Osteocyte (in vitro differentiated cells): ENCODE measurements at places on chromosomes 2 and 18. TPM values are rescaled to one million over a fixed set of nuclear protein-coding genes. Genes with fewer than 3 reads are reported as not detected.

DNA sequence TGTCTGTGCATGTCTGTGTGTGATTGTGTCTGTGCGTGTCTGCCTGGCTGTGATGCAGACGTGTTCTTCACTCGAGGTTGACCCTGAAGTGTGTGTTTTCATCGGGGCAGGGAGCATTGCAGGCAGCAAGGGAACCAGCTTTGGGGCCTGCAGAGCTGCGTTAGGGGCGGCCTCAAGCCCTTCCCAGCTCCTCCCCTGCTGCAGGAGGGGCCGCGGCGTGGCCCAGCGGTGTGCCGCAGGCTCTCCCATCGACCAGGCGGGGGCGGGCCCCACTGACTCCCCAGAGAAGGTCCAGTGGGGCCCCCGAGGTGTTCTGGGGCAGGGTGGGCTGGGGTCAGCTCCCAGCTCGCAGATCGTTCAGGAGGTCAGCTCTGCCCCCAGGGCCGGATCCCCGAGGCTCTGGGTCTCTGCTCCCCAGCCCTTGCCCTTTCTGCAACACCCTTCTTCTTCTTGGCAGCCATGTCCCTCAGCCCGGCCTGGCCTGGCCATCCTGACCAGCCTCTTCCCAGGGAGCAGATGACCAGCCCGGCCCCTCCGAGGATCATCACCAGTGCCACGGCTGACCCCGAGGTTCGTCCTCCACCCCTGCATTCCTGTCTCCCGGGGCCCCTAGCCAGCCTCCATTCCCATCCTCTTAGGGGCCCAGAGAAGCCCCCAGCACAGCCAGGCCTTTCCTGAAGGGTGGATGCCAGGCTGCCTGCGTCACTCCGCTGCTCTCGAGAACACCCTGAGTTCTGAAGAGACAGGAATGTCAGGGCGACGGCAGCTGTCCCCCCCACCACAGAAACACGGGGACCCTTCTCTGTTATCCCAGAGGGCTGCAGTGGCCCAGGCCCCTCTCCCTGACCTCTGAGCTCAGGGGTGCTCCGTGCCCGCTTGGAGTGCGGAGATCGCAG lies 11.1 kb upstream of the KLHL30 start:
- H3K36me3 ChIP-seq = no peaks in the 10 kb centered on the region
- no peak for DNase-seq
- no peaks in the 10 kb centered on the region for H3K4me1 ChIP-seq

GRCh38 chr18:27075828-27076227 lies 109.3 kb downstream of the CHST9 start:
- no peaks in the 10 kb centered on the region for H3K36me3 ChIP-seq
- no peak overlapping the region for H3K4me3 ChIP-seq
- H3K27me3 ChIP-seq = peaks cover 10% of the 10 kb centered on the region
- no peak for DNase-seq
- no peaks in the 10 kb centered on the region for H3K4me1 ChIP-seq
- H3K27ac ChIP-seq = no peak overlapping the region

GRCh38 chr2:112229348-112229747 lies 25.5 kb downstream of the ZC3H8 start:
- peaks cover 21% of the 10 kb centered on the region for H3K36me3 ChIP-seq
- DNase-seq = no peak
- no peak overlapping the region for H3K4me3 ChIP-seq
- no peak overlapping the region for H3K27ac ChIP-seq
- H3K4me1 ChIP-seq = peaks cover 10% of the 10 kb centered on the region

- no peaks in the 10 kb centered on the region for H3K4me1 ChIP-seq
- H3K27ac ChIP-seq = no peak overlapping the region
- DNase-seq = no peak
- H3K27me3 ChIP-seq = no peaks in the 10 kb centered on the region
- H3K4me3 ChIP-seq = no peak overlapping the region
- no peaks in the 10 kb centered on the region for H3K36me3 ChIP-seq
These were observed 734.0 kb upstream of the CDH7 start for GRCh38 chr18:65016631-65017371.

- no peaks in the 10 kb centered on the region for H3K4me1 ChIP-seq
- H3K36me3 ChIP-seq = no peaks in the 10 kb centered on the region
- DNase-seq = no peak
- no peak overlapping the region for H3K27ac ChIP-seq
- no peak overlapping the region for H3K4me3 ChIP-seq
- H3K27me3 ChIP-seq = peaks cover 4% of the 10 kb centered on the region
These were observed 170.3 kb upstream of the SPRED2 start for GRCh38 chr2:65602603-65603235.

GRCh38 chr2:1656961-1657841 lies 87.1 kb downstream of the PXDN start:
- H3K4me1 ChIP-seq = peaks cover 12% of the 10 kb centered on the region
- H3K27me3 ChIP-seq = no peaks in the 10 kb centered on the region
- no peak overlapping the region for H3K27ac ChIP-seq

DNA sequence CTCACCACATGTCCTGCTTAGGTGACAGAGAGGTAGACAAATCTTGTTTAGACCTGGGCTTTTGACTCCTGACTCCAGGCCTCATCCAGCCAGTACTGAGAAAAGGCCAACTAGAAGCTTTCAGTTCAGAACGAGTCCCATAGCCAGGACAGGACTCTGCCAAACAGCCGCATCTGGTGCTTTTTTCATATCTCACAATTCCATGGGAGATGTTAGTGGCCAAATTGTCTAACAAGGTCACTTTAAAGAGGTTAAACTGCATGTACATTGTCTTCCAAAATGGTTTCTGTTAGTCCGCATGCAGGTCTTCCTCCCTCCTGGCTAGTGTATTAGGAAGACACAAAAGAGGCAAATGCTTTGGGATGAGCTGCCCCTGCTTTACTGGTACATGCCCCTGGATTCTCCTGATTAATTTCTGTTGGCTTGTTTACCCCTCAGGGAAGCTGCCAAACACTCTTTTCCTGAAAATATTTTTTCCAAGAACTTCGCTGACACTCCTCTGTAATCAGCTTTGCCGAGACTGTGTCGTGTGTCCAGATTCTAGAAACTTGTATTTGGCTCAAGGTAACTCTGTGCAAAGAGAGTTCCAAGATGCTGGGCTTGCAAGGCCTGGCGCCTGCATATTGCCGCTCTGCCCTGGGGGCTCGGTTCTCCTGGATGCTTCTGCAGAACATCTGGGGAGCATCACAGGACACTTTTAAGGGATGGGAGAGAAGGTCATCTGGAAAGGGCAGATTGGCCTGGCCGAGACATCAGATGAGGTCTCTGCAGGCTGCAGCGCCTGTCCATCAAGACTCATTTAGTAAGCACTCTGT lies 209.2 kb upstream of the APCDD1 start:
- no peak for DNase-seq
- H3K27ac ChIP-seq = no peak overlapping the region
- no peaks in the 10 kb centered on the region for H3K36me3 ChIP-seq
- H3K27me3 ChIP-seq = peaks cover 19% of the 10 kb centered on the region
- no peak overlapping the region for H3K4me3 ChIP-seq

Gene COLEC12
- 113 and 120 TPM in 2 replicates for total RNA-seq

- peaks cover 17% of the 10 kb centered on the region for H3K4me1 ChIP-seq
- H3K27ac ChIP-seq = no peak overlapping the region
- no peaks in the 10 kb centered on the region for H3K36me3 ChIP-seq
- DNase-seq = no peak
- no peak overlapping the region for H3K4me3 ChIP-seq
These were observed 10.9 kb upstream of the PRKCE start for GRCh38 chr2:45640576-45640975.

DNA sequence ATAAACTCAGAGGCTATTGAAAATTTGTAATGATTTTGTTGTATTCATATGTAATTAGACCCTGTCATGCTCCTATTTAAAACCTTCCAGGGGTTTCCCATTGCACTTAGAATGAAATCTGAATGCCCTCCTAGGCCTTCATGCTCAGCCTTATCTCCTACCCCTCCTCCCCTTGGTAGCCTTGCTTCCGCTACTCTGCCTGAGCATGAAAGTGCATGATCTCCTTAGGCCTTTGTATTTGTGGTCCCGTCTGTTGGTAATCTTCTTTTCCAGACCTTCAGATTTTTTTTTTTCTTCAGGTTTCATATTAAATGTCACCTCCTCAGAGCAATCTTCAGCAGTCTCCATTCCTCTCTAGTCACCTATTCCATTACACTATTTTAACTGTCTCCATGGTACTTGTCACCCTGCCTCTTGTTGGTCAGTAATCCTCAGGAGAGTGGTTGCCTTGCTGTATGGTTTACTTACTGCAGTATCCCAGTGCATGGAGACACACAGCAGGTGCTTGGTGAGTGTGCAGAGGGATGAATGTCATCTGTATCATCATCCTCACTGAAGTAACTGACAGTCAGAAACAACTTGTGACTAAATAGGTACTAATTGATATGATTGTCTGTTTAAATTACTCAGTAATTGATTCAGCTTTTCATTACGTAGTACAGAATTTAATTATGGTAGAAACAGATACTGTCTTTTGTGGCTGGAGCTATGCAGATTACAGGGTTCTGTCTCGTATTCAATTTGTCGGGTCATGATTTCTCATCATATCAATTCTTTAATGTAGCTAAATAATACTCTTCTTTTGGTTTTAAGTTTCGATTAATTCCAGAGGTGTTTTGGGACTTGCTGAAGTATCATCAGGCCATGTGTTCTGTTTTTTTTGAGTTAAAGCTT lies 63.9 kb downstream of the PHLPP1 start:
- no peaks in the 10 kb centered on the region for H3K36me3 ChIP-seq
- H3K27ac ChIP-seq = no peak overlapping the region
- H3K4me1 ChIP-seq = peaks cover 12% of the 10 kb centered on the region
- H3K4me3 ChIP-seq = no peak overlapping the region
- no peaks in the 10 kb centered on the region for H3K27me3 ChIP-seq
- no peak for DNase-seq

GRCh38 chr18:74562775-74563174 lies 28.5 kb downstream of the CNDP1 start:
- no peaks in the 10 kb centered on the region for H3K36me3 ChIP-seq
- no peak for DNase-seq
- no peak overlapping the region for H3K27ac ChIP-seq
- no peaks in the 10 kb centered on the region for H3K4me1 ChIP-seq

- H3K27ac ChIP-seq = peak overlapping the region; percentile 98
- H3K27me3 ChIP-seq = no peaks in the 10 kb centered on the region
- peak overlapping the region; percentile 86 for H3K4me3 ChIP-seq
- peak; percentile 88 for DNase-seq
- H3K4me1 ChIP-seq = peaks cover 26% of the 10 kb centered on the region
- H3K36me3 ChIP-seq = no peaks in the 10 kb centered on the region
These were observed 774 bp upstream of the FZD7 start for GRCh38 chr2:202032846-202033316.

Gene NBEAL1
- total RNA-seq = 28.6 and 29.0 TPM in 2 replicates

Gene CBLN2
- not detected in 2 replicates for total RNA-seq

DNA sequence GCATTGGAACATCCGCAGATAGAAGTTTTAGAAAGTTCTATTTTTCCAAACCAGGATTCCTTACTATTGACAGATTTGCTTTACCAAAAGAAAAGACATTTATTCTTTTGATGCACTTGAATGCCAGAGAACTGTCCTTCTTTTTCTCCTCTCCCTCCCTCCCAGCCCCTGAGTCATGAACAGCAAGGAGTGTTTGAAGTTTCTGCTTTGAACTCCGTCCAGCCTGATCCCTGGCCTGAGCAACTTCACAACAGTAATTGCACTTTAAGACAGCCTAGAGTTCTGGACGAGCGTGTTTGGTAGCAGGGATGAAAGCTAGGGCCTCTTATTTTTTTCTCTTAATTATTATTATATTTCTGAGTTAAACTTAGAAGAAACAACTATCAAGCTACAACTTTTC lies 33.6 kb downstream of the APCDD1 start:
- peaks cover 4% of the 10 kb centered on the region for H3K4me1 ChIP-seq
- DNase-seq = no peak
- H3K4me3 ChIP-seq = no peak overlapping the region
- H3K36me3 ChIP-seq = no peaks in the 10 kb centered on the region
- no peak overlapping the region for H3K27ac ChIP-seq

- H3K36me3 ChIP-seq = no peaks in the 10 kb centered on the region
- no peaks in the 10 kb centered on the region for H3K27me3 ChIP-seq
- H3K4me3 ChIP-seq = no peak overlapping the region
- DNase-seq = no peak
- peaks cover 1% of the 10 kb centered on the region for H3K4me1 ChIP-seq
- no peak overlapping the region for H3K27ac ChIP-seq
These were observed 32.1 kb upstream of the DOCK10 start for GRCh38 chr2:225074366-225074765.

GRCh38 chr2:23826040-23826439 lies 100.9 kb downstream of the ATAD2B start:
- H3K27ac ChIP-seq = no peak overlapping the region
- peaks cover 22% of the 10 kb centered on the region for H3K4me1 ChIP-seq
- no peak for DNase-seq
- H3K27me3 ChIP-seq = no peaks in the 10 kb centered on the region

GRCh38 chr2:241935774-241936173 lies 66.2 kb downstream of the RTP5 start:
- H3K27ac ChIP-seq = no peak overlapping the region
- H3K4me3 ChIP-seq = no peak overlapping the region

GRCh38 chr2:168694866-168695265 lies 107.6 kb upstream of the NOSTRIN start:
- no peak overlapping the region for H3K27ac ChIP-seq
- H3K27me3 ChIP-seq = no peaks in the 10 kb centered on the region
- peaks cover 5% of the 10 kb centered on the region for H3K4me1 ChIP-seq
- peaks cover 28% of the 10 kb centered on the region for H3K36me3 ChIP-seq
- no peak overlapping the region for H3K4me3 ChIP-seq
- no peak for DNase-seq

DNA sequence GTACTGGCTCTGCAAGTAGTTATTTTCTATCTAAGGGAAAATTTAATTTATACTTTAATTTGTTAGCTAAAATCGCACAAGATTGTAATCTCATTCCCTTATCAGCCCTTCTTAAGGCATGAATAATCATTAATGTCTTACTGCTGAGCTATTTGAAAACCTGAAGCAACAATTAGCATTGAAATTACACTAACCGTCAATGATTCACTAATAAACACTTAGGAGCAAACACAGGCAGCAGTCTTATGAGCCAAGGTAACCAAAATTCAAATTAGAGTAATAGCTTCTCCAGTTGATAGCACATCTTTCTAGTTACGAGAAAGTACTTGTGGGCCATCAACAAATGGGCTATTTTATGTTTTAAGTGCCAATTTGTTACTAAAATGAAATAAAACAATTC lies 1289.7 kb downstream of the LRP1B start:
- no peak overlapping the region for H3K4me3 ChIP-seq
- H3K4me1 ChIP-seq = peaks cover 6% of the 10 kb centered on the region
- H3K36me3 ChIP-seq = no peaks in the 10 kb centered on the region
- H3K27me3 ChIP-seq = no peaks in the 10 kb centered on the region
- H3K27ac ChIP-seq = no peak overlapping the region

GRCh38 chr2:174210862-174211261 lies 37.5 kb downstream of the OLA1 start:
- peaks cover 2% of the 10 kb centered on the region for H3K36me3 ChIP-seq
- H3K27me3 ChIP-seq = no peaks in the 10 kb centered on the region
- no peak overlapping the region for H3K4me3 ChIP-seq
- DNase-seq = no peak
- H3K27ac ChIP-seq = no peak overlapping the region

Gene CCDC74A
- total RNA-seq = 1.8 and 2.4 TPM in 2 replicates

Gene YES1
- 37.6 and 44.8 TPM in 2 replicates for total RNA-seq

Gene TLX2
- total RNA-seq = not detected in 2 replicates

Gene CRYGC
- not detected in 2 replicates for total RNA-seq

- H3K4me1 ChIP-seq = peaks cover 17% of the 10 kb centered on the region
- H3K4me3 ChIP-seq = no peak overlapping the region
- no peak for DNase-seq
- no peak overlapping the region for H3K27ac ChIP-seq
- H3K36me3 ChIP-seq = no peaks in the 10 kb centered on the region
- H3K27me3 ChIP-seq = peaks cover 71% of the 10 kb centered on the region
These were observed 3.5 kb downstream of the CDK5R2 start for GRCh38 chr2:218962859-218963492.

Gene ZEB2
- total RNA-seq = 126 and 139 TPM in 2 replicates
